Posterior cingulate gyrus (tissue), 11 donors: ENCODE measurements at places on chromosomes 13 and 19.

- DNase-seq: peak; percentile 83
These were observed at the start of gene ZNF69 for GRCh38 chr19:11887611-11888531. TSS of gene ZNF69 (plus strand) at chr19:11887782. CDS start at chr19:11887924, 142 bp downstream.

GRCh38 chr13:20980430-20980829, 77.9 kb upstream of the XPO4 start:
- no peak for DNase-seq

DNA sequence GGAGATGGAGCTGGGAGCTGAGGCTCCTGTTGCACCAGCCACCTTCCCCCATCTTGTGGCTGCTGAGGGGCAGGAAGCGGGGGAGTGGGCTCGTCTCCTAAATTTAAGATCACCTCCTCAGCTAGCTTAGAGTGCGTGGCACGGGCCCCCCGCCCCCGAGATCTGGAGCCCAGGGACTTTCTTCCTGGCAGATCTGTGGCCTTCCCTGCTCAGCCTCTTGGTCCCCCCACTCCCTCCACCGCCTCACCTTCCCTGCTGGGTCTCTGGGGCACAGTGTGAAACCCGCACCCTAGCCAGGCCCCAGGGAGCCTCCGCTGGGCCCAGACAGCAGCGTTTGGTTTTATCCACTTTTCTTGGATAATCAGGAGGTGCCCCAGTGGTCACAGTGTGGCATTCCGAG, 35.9 kb downstream of the MAU2 start:
- DNase-seq: no peak

DNA sequence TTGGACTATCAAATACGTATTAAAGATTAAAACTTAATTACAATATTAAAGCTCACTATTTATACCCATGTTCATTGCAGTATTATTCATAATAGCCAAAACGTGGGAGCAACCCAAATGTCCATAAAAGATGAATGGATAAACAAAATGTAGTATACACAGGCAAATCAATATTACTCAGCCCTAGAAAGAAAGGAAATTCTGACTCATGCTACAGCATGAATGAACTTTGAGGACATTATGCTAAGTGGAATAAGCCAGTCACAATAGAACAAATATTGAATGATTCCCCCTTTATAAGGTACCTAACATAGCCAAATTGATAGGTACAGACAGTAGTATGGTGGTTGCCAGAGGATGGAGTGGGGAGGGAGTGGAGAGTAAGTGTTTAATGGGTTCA, 457.3 kb downstream of the FGF14 start:
- no peak for DNase-seq

GRCh38 chr13:75219479-75220237, 262.3 kb downstream of the TBC1D4 start:
- peak; percentile 74 for DNase-seq

DNA sequence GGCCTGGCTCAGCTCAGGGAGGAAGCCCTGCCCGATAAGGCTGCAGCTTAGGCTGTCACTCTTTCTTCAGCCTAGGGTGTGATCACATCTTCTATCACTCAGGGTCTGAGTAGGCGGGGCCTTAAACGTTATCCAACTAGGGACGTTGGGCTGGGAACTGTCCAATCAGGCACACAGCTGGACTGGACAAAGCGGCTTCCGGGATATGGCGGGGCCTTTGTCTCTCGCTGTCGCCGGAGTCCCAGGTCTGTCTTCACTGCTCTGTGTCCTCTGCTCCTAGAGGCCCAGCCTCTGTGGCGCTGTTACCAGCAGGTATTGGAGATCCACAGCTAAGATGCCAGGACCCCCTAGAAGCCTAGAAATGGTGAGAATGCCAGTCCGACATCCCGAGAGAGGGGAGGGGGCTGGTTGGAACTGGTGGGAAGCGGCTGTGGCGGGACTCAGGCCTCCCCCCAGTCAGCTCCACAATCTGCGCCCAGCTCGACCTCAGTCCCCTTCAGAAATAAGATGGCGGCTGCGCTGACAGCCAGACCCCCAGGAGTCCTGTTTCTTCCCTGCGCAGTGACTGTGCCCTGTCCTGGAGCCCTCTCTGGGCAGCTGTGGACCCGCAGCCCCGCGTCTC, at the start of gene ZNF254:
Gene ZNF254, plus strand, starts transcription at position 214 of the 622 bp plus-strand sequence. Its CDS starts 121 bp downstream, at position 335.
- peak; percentile 90 for DNase-seq

DNA sequence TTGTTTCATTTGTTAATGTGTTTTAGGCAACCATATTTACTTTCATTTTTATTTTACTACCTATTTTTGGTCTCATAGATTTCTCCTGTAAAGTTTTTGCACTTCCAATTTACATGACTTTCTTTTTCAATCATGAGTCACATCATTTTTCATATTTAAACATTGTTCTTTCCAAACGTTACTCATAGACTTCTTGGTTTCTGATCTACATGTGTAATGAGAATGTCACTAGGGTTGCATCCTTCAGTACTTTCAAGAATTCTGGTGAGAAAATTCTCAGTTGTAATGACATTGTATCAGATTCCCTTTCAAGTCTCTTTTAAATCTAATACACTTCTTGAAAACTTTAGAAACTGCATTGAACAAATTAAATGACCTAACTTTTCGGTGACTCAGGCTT, 991.7 kb downstream of the EFNB2 start:
- no peak for DNase-seq

GRCh38 chr13:40109351-40109844, 453.9 kb downstream of the COG6 start:
- no peak for DNase-seq

DNA sequence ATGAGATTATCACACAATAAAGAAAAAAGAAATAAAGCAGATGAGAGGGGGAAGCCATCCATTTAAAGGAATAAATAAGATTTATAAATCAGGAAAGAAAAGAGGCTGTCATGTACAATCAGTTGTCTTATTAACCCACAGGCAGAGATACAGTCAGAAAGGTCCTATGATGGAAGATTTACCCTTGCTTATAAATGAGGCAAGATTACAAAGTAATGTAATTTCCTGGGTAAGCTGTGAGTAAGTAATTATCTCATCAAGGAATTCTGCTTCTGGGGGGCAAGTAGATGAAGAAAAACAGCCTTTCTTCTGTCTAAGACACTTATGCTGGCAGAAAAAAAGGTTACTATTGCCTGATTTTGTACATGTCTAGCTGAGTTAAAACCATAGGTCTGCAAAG, 146.4 kb downstream of the FGF14 start:
- DNase-seq: no peak

GRCh38 chr13:107185889-107186288, 618.0 kb upstream of the ARGLU1 start:
- no peak for DNase-seq

DNA sequence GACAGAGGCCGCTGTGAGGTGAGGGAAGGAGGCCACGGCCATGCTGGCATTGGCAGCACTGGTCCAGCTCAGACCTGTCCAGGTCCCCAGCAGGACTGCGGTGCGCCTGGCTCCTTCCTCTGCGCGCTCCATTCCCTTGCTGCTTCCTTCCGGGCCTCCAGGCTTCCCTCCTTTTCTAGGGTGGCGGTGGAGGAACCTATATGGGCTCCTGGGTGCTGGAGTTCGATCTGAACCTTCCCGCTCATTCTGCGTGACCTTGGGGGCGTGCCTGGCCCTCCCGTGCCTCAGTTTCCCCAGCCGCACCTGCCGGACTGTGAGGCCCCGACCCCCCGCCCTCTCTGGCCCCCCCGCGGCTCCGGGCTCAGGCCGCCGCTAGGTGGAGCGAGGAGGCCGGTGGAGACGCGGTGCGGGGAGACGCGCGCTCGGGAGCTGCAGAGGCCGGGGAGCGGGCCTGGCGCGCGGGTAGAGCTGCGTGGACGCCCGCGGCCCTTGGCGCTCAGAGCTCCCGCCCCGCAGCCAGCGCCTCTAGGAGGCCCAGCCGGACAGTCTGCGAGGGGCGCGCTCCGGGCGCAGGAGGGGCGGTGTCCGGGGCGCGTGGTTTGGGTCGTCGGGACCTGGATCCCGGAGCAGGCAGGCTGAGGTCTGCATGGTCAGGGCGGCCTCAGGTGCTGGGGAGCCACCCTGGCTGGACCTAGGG, 29.9 kb downstream of the EFNA2 start:
- DNase-seq: peak; percentile 82

DNA sequence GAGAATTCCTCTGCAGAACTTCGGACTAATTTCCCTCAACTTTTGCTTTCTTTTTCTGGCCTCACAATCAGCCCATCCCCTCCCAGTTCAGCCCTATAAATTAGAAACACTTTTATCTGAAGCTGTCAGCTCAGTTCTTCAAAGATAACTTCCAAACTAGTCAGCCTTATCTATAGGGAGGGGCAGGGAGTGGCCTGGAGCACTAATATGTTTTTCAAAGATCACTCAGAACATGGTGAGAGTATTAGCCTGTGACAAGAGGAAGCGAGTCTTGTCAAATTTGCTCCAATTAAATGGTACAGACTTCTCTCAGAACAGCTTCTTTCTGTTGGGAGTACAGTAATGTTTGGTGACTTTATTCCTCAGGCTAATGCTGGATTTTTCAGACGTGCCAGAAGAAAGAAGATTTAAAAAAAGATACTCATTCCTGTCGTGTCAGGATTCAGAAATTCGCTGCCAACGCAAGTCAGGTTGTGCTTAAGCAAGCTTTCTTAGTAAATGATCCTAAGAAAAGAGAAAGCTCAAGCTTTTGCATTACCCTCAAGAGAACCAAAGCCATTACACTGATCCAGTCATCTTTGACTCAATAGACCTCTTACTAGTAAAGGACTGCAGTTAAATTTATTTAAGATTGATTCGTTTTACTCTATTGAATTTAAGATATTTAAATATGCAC, 1033.6 kb downstream of the SLITRK5 start:
- DNase-seq: no peak

- no peak for DNase-seq
These were observed 17.8 kb downstream of the KCTD15 start for GRCh38 chr19:33814181-33815165.

DNA sequence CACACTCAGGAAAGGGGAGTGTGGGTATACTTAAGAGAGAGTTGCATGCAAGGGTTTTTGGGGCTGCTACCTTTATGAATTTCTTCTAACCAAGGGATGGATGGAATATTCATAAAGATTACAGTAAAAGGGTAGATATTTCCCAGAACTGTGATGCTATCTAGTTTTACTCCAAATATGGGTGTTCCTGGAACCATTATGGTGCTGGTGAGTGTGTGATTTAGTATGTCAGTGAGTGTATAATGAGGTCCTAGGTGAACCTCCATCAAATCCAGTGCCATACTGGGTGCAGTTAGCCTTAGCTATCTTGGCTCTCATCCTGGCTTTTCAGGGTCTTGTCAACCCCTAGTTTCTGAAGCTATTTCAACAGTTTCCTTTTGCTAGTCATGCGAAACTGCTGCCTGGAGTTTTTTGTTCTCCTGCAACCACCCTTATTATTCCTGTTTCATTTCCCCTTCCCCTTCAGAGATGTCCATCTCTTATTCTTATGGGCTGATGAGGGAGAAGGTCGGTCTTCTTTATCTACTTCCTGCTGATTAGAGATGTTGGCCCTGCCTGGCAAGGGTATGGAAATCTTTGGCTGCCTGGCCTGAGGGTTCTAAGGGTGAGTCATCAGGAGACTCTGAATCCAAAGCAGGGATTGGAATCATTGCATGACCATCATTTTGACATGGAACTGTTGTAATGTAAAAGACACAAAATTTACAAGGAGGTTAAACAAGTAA, 202.3 kb downstream of the NBEA start:
- no peak for DNase-seq

- DNase-seq: no peak
These were observed 257.7 kb downstream of the DACH1 start for GRCh38 chr13:71609271-71609670.

GRCh38 chr13:100129605-100130004, 40.7 kb downstream of the PCCA start:
- DNase-seq: no peak

GRCh38 chr19:9342610-9343304, 18.8 kb downstream of the ZNF559 start:
- DNase-seq: no peak

DNA sequence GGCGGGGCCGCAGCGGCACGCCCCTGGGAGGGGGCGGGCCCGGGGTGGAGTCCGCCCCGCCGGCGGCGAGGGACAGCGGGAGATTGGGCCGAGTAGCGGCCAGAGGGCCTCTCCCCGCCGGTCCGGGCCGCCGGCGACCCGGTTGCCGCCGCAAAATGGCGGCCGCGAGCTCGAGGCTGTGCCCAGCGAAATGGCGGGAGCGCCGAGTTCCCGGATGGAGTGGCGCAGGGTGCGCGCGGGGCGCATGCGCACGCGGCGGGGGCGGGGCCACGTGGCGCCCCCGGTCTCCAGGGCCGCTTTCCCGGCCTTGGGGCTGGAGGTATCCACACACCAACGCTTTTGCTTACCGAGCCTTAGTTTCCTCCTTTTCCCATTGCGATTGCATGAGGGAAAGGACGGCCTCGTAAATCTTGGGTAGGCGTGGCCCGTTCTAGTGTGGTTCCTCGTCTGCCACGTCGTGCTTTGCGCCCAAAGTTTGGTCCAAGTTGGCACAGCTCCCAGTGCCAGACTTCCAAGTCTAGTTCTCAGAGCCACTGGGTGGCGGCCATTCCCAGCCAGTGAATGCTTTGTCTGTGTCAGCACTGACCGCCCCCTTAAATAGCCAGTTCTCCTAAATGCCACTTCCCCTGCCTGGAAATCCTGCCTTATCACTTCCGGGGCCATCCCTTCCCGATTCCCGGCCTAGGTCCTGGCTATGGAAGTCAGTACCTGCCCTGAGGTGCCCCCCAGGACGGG, 513 bp downstream of the CIRBP start:
- DNase-seq: peak; percentile 94

DNA sequence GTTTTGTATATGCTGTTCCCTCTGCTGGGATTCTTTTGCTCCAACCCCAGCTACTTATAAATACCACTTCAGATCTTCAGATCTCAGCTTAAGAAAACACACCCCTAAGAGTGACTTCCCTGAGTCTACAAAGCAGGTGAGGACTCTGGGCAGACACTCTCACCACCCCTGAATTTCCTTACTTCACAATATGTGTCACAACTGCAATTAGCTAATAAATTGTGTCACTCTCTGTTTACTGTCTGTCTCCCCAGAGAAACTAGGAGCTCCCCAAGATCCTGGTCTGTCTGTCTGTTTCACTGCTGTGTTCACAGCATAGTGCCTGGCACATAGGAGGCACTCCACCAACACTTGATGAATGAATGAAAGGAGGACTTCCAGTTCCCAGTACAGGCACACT, 14.4 kb downstream of the CEBPA start:
- no peak for DNase-seq

GRCh38 chr13:97067017-97067895, 73.0 kb upstream of the OXGR1 start:
- no peak for DNase-seq

DNA sequence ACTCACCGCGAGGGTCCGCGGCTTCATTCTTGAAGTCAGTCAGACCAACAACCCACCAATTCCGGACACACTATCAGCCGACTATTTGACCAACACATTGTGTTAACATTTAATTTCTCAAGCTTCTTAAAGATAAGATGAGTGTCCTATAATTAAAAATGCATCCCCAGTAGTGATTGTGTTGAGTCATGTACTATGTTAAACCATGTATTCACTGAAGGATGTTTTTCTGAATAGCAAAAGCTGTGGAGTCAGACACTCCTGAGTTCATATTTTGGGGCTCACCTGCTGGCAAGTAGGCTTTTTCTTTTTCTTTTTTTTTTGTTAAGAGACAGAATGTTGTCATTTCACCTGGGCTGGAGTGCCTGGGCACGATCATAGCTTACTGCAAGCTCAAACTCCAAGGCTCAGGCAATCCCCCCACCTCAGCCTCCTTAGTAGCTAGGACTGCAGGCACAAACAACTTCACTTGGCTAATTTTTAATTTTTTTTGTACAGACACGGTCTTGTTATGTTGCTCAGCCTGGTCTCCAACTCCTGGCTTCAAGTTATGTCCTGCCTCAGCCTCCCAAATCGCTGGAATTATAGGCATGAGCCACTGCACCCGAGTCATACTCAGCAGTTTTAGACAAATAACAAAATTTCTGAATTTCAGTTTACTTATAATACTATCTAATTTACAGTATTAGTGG, 606.9 kb downstream of the PCDH9 start:
- no peak for DNase-seq

GRCh38 chr19:13011653-13012389, 16.5 kb downstream of the NFIX start:
- DNase-seq: peak; percentile 65
